ENCODE measurements at places on chromosomes 7 and 10.

- DNase-seq: no peak
Measured at GRCh38 chr7:157622000-157622399, 285.2 kb downstream of the DNAJB6 start.

DNA sequence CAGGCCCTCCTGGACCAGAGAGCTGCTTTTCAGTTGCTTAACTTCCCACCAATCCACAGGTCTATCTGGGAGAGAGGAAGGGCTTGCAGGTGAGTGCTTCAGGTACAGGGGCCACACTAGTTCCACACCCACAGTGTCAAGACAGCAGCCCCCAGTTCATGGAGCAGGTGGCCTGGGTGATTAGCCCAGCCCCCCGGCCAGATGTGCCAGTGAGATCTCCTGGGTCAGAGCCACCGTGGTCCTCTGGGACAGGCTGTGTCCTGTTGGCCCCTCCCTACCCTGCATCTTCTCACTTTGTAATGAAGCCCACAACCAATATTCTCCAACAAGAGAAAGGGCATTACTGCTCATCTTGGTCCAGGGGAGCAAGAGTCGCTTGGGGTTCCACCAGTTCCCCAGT is 30.6 kb downstream of the DRGX start:
- no peak for DNase-seq

DNA sequence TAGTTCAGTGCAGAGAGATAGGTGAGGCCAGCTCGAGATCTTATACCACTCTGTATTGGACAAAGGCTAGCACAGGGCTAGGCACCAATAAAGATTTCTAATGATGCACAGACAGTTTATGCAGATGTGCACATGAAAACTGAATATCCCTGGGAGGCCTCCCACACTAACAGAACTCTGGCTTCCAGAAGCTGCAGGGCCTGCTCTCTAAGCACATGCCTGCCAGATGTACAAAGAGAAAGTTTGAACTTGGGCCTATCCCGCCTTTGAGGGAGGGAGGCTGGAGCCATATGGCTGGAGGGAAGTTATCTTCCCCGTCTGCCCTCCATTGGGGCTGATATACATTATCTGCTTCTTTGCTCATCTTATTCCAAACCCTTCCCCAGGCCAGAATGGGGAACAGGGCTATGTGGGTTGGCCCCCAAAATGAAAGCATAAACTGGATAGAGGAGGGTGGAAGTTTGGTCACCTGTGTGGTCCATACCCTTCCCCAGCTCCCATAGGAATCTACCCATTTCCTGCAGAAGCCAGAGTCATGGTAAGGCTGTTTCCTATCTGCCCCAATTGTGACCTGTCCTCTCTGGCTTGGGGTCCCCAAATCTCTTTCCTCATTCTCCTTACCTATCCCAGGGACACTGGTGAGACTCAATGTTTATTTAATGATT is 3.8 kb downstream of the KAZALD1 start:
- no peak for DNase-seq

DNA sequence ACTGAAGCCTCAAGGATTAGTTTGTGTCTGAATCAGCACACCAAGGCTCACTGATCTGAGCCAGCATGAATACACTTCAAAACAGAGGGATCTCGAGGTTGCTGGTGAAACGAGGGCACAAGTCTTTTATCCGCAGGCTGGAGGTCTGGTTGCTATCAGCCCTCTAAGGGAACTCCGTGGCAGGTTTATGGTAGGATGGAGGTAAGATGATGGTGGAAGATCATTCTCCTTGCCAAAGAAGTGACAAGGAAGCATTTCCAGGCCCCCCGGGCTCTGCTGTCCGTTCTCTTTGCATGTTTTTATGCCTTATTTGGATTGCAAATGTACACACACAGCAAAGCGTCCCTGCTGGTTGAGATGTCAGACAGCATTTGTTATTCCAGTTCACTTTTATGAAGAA is 268.3 kb downstream of the ARHGAP12 start:
- no peak for DNase-seq

DNA sequence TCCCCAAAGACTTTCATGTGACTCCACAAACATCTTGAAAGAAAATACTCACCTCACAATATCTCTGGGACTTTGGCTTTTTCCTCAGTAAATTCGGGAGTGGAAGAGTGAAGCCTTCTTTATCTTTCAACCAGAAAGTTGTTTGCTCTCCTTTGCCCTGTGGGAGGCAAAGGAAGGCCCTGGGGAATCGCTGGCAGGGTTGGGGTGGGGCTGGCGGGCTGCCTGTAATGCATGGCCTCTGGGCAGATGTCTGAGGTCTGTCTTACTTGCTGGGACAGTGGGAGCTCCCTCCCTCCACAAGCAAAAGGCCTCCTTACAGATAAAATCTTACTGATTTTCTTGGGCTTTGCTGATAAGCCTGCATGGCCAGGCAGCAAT is 24.9 kb downstream of the TECTB start:
- DNase-seq: no peak

DNA sequence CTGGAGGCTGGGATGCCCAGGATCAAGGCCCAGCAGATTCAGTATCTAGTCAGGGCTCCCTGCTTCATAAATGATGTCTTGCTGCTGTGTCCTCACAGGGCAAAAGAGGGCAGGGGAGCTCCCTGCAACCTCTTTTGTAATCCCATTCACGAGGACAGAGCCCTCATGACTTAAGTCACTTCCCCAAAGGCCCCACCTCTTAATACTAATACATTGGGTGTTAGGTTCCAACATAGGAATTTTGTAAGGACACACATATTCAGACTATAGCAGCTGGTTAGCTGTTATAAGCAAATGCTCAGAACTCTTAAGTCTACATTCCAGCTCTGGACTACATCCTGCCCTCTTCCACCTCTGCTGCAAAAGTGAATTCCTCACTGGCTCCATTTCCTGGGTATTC is 63.0 kb downstream of the VOPP1 start:
- no peak for DNase-seq

- no peak for DNase-seq
Measured at GRCh38 chr7:53504914-53505313, 469.5 kb downstream of the POM121L12 start.

- DNase-seq: peak; percentile 1
Measured at GRCh38 chr10:32650246-32650655, 204.3 kb downstream of the CCDC7 start.

DNA sequence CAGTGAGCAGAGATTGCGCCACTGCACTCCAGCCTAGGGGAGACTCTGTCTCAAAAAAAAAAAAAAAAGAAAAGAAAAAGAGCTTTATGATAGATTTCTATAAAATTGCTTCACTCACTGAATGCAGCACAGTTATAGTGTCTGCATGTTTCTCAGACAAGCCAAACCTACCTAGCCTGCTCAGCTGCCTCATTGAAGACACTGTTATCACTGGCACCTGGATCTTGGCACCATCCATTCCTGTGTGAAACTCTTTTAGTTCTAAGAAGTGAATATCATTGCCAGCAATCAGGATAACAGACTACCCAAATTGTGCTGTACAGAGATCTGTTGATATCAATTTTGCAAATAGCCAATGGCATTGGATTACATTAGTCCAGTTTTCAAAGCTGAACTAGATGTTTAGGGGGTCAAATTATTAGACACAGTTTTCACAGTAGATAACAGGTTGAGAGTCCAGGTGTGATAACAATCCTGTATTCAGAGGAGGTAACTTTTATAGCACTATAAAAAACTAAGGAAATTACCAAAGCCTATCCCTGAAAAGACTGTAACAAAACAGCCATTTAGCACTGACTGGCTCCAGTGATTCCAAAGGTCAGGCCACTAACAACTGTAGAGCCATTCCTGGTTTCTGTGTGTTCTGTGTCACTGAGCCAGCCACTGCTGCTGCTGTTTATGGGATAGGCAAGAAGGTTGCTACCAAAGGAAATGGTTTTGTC is 17.1 kb downstream of the PDSS1 start:
- DNase-seq: no peak

- DNase-seq: peak; percentile 93
Measured at GRCh38 chr10:6062101-6062771, at the start of gene IL2RA. Gene IL2RA, minus strand, starts transcription at chr10:6062367. Its CDS starts 216 bp downstream, at chr10:6062151.

DNA sequence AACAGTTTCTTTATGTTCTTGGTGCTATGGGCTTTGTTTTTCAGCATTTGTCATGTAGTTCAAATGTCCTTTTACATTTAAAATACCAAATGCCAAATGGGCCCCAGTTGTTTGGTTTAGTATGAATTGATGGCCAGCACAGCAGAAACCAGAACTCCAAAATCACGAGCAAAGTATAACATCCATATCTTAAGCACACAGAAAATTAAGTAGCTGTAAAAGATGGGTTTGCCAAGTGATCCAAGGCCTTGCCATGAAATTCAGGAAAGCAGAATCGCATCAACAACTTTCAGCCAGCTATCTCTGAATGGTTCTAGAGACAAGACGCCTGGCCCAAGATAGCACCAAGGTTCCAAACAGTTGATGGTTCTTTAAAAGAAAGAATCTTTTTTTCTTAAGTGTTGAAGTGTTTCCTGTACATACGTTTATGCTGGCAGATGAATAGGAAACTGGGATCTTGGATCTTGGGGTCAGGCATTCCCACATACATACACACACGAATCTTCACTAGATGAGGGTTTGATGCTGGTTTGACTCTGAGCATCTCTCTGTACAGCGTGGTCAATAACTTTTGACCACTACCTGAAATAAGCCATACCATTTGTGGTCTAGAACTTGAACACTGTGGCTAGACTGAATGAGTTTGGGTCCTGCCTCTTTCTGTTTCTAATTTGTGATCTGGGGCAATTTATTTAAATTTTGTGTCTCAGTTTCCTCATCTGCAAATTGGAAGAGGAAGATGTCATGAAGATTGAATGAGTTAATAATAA is 711.8 kb downstream of the KCNMA1 start:
- no peak for DNase-seq

DNA sequence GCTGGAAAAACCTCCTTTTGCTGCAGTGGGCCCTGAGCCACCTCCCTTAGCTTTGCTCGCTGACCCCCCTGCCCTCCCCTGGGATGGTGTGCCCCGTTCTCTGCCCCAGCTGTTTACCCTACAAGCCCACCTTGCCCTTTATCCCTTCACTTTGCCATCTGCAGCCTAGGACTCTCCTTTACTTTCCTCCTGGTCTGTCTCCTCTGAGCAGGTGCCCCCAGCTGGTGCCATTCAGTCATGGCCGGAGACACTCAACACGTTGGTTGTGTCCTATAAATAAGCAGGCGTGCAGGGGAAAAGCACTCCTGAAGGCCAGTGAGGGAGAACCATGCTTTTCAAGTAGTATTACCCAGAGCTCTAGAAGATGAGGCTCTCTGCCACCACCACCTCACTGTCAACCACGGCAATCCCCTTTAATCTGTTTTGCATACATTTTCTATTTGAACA is 6.1 kb downstream of the RASSF4 start:
- no peak for DNase-seq

DNA sequence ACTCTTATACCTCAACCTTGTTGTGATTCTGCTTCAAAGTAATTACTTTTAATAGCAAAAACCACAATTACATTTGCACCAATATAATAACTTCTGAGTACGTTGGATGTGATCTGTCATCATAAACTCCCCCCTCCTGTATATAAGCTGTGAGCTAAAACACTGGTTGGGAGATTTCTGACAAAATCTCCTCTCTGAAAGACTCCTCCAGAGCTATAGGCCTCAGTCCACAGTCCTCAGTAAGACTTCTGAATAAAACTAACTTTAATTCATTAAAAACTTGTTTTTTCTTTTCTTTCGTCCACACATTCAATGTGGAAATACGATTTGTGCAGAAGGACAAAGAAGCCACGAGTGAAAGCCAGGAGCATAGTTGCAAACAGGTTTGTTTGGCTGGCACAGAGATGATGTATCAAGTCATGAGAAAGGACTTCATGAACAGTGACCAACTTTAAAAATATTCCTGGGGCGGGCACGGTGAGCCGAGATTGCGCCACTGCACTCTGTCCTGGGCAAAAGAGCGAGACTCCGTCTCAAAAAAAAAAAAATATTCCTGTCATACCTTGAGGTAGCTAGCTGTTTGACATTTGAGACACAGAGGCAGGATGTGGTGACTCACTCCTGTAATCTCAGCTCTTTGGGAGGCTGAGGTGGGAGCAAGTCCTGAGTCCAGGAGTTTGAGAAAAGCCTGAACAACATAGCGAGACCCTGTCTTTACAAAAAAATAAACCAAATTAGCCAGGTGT is 91.1 kb upstream of the ARHGAP21 start:
- peak; percentile 13 for DNase-seq

DNA sequence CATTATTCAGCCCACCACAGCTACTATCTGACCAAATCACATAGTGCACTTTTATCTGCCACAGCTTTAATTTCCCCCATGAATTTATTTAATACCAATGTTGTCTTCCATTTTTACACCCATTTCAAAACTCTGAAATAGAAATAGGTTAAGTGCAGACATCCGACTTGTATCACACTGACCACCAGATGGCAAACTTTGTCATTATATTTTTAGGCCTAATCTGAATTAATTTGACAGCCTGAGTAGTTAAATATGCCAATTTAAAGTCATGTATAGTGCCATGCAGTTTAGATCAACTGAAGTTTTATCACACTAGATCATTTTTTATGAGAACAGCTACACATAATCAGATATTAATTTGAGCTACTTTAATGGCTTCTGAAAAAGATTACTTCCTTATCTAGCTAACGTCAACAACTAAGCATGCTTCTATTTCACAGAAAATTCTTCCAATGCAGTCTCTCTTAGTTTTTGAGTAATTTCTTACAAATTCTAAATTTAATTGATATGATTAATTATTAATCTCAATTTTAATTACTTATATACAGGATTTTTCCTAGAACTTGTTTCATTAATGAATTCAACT is 566.4 kb downstream of the GFRA1 start:
- DNase-seq: peak; percentile 9

GRCh38 chr7:69912141-69912540 is 313.9 kb downstream of the AUTS2 start:
- DNase-seq: no peak

DNA sequence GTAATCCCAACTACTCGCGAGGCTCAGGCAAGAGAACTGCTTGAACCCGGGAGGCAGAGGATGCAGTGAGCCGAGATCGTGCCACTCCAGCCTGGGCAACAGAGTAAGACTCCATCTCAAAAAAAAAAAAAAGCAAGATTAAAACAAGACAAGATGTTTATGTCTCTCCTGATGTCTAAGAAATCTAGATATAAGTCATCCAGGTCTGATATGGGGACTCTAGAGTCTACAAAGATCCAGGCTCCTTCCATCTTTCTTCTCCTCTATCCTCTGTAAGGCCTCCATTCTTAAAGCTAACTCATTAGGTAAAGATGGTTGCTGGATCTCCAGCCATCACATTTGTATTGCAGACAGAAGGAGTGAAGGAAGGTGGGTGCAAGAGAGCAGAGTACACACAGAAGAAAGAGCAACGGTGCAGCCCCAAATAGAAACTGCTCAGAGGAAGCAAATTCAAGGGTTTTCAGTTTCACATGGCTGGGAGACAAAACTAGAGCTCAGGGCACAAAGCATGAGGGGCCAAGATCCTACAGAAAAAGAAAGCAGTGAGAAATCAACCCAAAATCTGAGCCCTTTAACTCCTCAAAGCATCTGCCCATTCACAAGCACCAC is 57.6 kb downstream of the USP6NL start:
- DNase-seq: peak; percentile 61

Measured in activated CD4-positive, alpha-beta T cell treated with anti-CD3 and anti-CD28 coated beads, Interleukin-10, Interleukin-2, amounts not matched to agents 100 ng/mL and 50 ng/mL, durations not matched to agents 16 hours and 8 hours (primary cell).